ENCODE measurements at places on chromosomes 3 and 15.

- DNase-seq = no peak
These were observed 18.1 kb downstream of the DAZL start for GRCh38 chr3:16587047-16587680.

GRCh38 chr15:64942356-64942755 is 30.7 kb downstream of the ANKDD1A start:
- DNase-seq = no peak

DNA sequence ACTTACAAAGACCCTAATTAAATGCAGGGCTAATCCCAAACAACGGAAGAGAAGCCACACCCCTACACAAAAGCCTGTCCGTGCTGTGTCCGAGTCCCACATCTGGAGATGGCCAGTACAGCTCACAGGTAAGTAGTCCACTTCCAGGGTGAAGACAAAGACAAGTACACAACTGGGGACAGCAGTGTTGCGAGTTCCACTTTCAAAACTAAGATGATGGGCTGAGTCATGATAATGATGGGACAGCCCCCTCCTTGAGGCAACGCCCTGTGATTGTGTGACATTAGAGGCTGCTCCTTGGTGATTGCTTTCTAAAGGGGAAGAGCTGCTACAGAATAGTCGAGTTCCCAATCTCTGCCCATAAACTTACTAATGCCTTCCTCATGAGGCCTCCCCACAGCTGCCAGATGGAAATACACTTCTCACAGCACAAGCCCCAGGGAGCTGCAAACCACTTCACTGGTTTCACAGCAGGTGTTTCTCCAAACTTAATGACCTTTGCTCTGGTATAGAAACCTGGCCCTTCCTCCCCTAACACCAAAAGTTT is 27.6 kb downstream of the RFT1 start:
- peak; percentile 71 for DNase-seq

- no peak for DNase-seq
These were observed 135.5 kb upstream of the SMAD3 start for GRCh38 chr15:66929843-66930402.

- DNase-seq = no peak
These were observed 134.9 kb upstream of the THBS1 start for GRCh38 chr15:39445931-39446330.

GRCh38 chr15:96790004-96790403 is 459.5 kb downstream of the NR2F2 start:
- no peak for DNase-seq

DNA sequence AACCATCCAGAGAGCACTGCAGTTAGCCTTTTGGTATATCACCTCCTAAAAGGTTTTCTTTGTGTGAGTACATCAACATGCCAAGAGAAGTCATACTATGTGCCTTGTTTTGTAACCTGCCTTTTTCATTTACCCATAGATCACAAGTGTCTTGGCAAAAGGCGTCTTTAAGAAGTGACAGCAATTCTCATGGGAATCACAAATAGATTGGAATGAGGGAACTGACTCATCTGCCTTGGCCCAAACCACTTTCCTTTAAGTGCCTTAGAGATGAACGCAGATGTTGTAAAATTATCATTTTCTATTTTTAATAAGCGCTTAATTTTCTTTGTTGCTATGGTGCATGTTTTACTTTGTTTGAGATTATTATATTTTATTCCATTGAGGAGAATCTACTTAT is 20.7 kb upstream of the POMGNT2 start:
- no peak for DNase-seq

DNA sequence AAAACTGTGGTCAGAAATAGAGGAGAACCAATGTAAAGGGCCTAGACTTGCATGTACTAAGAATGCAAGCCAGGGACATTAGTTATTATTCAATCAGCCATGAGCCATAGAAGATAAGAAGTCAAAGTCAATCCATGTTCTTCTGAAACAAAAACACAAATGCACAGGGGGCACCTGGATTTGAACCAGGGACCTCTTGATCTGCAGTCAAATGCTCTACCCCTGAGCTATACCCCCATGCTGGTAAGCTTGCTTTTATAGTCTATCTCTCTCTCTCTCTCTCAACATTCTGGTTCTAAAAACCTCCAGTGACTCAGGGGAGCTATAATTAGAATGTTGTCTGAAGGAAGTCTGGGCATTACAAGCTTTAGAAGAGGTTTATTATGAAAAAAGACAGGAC is 85.6 kb upstream of the ACP3 start:
- DNase-seq = no peak

GRCh38 chr3:172475703-172476102 is 27.4 kb upstream of the GHSR start:
- DNase-seq = no peak

GRCh38 chr15:70480196-70480856 is 283.0 kb downstream of the UACA start:
- peak; percentile 75 for DNase-seq

GRCh38 chr15:101406036-101406435 is 83.5 kb downstream of the PCSK6 start:
- peak; percentile 1 for DNase-seq

- peak; percentile 44 for DNase-seq
These were observed 19.5 kb upstream of the COMMD2 start for GRCh38 chr3:149771652-149772271.

GRCh38 chr3:171307046-171307585 is 153.1 kb downstream of the TNIK start:
- no peak for DNase-seq

DNA sequence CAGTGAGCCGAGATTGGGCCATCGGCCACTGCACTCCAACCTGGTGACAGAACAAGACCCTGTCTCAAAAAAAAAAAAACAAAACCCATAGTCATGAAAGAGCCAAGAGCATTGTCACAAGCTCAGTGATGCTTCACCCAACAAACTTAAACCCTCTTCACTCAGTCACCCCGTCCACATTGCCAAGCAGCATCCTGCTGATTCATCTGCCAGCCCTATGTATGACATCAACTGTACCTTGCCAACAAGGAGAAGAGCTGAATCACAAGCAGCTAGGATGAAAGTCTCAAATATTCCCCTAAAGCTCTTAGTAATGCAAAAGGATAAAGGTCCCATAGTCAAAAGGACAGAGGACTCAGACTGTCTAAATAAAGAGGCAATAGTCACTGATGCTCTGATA is 90.0 kb downstream of the ANO10 start:
- DNase-seq = no peak

GRCh38 chr3:146517684-146518435 is 26.5 kb downstream of the PLSCR1 start:
- DNase-seq = no peak

DNA sequence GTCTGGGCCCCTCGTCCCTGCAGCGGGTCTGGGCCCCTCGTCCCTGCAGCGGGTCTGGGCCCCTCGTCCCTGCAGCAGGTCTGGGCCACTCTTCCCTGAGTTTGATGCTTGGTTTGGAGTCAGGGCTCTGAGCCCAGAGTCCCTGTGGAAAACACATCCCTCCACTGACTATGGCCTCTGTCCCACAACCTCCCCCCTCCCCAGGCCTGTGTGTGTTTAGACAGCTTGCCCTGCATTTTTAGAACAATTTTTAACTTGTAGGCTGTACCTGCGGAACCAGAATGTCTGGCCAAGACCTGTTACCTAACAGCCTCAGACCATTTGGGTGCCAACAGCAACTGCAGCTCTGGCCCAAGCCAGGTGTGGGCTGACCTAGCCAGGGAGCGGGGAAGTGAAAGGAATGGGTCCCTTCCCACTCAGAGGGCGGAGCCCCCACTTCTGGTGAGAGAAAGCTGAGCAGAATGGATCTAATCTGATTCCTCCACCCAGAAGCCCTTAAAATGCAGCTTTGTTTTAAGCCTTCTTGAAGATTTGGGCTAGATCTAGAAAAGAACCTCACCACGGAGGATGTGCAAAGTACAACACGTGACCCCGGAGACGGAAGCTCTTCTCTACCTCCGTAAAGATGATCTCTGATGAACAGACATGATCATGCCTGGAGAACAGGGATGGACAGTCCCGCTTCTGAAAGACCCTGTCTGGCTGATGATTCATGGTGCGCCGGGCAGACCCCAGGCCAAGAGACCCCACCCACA is 60.5 kb upstream of the TFRC start:
- DNase-seq = no peak

GRCh38 chr15:73570355-73571032 is 62.7 kb downstream of the NPTN start:
- DNase-seq = no peak

GRCh38 chr15:99911816-99912215 is 178.6 kb upstream of the LYSMD4 start:
- DNase-seq = no peak

DNA sequence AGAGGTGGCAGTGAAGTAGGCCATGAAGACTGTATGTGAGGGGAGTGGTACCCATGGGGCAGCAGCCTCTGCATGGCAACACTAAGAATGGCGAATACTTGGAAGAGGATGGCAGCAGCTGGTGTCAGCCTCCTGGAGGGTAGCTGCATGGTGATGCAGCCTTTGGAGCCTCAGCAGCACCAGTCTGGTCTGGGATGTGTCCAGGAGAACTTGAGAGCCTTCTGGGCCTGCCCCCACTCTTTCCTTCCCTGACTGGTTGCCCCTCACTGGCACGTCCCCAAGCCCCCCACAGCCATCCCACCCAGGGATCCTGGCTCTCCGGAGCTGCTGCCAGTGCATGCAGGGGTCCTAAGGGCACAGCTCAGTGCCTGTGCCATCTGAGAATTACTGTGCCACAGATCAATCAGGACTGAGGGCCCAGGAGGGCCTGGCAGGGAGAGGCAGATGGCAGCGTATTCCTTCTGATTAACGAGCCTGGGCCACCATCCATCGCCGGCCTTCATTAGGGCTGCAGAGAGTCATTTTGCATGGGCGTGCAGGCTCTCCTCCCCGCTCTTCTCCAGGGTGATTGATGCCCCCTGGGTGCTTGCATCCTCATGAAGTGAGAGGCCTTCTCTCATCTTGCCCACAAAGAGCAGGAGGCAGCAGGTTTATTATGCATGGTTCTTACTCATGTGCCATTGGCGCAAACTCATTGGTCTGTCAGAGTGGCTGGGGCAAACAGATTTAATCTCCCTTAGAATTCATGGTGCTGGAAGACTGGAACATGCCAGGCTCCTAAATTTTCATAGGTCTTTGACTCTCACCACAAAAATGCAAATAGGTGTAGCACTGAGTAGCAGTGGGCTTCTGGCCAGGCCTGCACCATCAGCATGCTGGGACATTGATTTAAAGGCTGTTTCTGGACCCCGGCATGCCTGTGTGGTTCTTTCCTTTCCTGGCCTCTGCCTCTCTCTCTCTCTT is 116.8 kb downstream of the EPHB1 start:
- no peak for DNase-seq

- no peak for DNase-seq
These were observed 72.6 kb downstream of the FOXB1 start for GRCh38 chr15:60076582-60077276.

GRCh38 chr3:11655196-11655928 is 11.6 kb upstream of the VGLL4 start:
- DNase-seq = no peak

DNA sequence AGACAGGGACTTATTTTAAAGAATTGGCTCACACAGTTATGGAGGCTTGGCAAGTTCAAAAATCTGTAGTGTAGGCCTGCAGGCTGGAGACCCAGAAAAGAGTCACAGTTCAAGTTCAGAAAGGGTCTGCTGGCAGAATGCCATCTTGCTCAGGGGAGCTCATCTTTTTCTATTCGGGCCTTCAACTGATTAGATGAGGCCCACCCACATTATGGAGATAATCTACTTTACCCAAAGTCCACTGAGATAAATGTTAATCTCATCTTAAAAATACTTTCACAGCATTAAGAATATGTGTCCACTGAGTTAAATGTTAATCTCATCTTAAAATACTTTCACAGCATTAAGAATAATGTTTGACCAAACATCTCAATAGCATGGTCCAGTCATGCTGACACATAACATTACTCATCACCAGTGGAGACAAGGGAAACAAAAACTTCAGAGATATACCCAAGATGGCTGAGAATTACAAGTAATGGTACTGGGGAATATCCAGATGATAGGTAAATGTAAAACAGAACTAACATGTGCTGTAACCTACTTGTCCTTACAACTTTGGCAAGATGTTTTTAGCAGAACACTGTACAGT is 74.3 kb upstream of the STAC start:
- DNase-seq = no peak

DNA sequence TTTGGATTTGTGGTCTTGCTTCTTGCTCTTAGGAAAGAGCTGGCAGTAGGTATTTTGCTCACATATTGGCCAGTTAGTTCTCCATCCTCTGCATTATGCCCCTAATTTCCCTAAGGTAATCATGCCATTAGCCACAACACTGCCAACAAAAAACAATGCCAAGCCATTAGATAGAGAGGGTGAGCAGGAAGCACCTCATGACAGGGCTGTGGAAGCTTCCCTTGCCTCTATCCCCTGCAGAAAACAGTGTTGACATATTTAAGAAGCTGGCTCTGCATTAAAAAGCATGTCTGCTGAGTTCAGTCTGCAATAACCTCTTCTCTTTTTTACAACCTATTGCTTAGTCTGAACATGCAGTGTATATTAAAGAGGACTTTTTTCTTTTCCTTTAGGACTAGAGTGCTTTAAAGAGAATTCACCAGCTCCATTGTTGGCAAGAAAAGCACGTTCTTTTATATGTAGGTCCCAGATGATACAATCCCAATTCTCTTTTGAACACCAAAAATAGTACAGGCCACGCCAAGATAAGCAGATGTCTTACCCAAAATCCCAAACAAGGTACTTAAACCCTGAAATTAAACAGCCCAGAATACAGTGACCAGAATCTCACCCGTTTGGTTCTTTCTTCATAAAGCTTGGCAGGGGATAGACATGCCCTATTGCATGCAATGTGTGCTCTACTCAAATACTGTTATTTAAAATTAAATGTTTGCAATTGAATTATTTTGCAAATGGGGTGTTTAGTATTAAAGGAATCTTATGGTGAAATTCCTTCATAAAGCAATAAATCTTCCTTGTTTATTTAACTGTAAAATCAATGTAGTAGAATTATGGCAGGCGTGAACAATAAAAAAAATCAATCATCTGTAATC is 93.7 kb upstream of the UBE3A start:
- DNase-seq = no peak

GRCh38 chr15:98069256-98069655 is 108.8 kb downstream of the ARRDC4 start:
- DNase-seq = no peak

- DNase-seq = no peak
These were observed 192.0 kb downstream of the UBE2E2 start for GRCh38 chr3:23395115-23395514.

DNA sequence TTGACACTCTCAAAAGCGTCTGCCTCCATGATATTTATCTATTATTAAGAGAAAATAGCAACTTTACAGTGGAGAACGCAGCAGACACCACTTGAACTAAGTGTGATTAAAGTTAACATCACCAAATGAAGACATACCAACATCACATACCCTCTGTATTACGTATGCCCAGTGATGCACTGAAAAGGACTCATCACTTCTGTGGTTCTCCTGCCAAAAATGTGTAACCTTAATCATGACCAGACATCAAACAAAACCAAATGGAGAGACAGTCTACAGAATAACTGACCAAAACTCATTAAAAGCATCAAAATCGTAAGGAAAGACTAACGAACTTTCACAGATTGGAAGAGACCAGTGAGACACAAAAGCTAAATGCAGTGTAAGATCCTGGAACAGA is 103.2 kb downstream of the PPP2R3A start:
- DNase-seq = no peak

DNA sequence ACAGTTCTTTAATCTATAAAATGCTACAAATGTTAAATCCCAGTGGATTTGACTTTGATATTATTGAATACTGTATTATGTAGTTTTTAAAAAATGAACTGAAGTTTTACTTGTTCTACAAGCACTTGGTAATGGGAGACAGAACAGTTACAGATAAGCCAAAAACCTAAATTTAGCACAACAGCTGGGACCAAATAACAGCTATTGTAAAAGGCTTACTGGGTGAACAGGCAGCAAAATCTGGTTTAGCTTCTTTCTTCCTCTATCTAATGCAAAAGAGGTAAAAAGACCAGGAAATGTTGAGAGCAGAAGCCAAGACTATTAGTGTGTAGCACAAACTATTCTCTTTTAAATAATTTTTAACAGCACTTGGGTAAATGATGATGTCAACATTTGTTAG is 1.6 kb upstream of the ATOSA start:
- DNase-seq = no peak
